ENCODE measurements at places on chromosomes 12 and 14.

- DNase-seq, result no peak
Measured at GRCh38 chr14:21018781-21019180, 6.1 kb downstream of the NDRG2 start.

- DNase-seq, result no peak
Measured at GRCh38 chr14:99736603-99737371, 52.7 kb downstream of the CYP46A1 start.

- DNase-seq, result no peak
Measured at GRCh38 chr12:109673379-109673778, 40.2 kb upstream of the FAM222A start.

GRCh38 chr12:128978067-128978466 lies 124.8 kb downstream of the GLT1D1 start:
- DNase-seq, result no peak

GRCh38 chr12:50927356-50927755 lies 25.0 kb upstream of the HIGD1C start:
- DNase-seq, result no peak

- no peak for DNase-seq
Measured at GRCh38 chr14:55780156-55780946, 200.3 kb downstream of the KTN1 start.

GRCh38 chr14:79279645-79280597 lies 931.4 kb downstream of the DIO2 start:
- no peak for DNase-seq

- no peak for DNase-seq
Measured at GRCh38 chr14:28142400-28143015, 624.1 kb upstream of the FOXG1 start.

- DNase-seq, result no peak
Measured at GRCh38 chr14:21001218-21001617, 2.1 kb downstream of the SLC39A2 start.

DNA sequence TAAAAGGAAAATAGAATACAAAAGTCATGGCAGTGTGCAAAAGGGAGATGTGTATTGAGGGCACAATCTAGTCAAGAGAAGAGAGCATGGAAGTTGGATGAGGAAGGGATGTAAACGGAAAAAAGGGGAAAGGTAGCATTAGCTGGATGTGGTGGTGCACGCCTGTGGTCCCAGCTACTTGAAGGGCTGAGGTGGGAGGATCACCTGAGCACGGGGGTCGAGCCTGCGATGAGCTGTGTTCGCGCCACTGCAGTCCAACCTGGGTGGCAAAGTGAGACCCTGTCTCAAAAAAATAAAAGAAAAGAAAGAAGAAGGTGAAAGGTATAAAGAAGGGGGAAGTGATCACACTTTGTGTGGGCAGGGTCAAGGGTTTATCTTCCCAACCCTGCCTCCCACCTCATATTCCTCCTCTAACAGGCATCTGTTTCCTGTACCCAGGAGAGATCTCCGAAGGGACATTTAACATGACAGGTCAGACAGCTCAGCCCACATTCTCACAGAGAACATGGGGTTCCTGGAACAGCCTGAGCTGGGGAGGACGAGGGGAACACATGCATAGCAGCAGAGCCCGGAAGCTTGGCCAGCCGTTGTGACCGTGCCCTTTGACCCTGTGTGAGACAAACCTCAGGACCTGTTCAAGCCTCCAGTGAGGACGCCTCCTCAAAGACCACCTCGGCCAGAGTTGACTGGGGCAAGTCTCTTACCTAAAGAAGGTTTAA lies 8.9 kb downstream of the RNASE11 start:
- DNase-seq, result no peak

GRCh38 chr14:91834571-91834970 lies 32.8 kb downstream of the TC2N start:
- no peak for DNase-seq

DNA sequence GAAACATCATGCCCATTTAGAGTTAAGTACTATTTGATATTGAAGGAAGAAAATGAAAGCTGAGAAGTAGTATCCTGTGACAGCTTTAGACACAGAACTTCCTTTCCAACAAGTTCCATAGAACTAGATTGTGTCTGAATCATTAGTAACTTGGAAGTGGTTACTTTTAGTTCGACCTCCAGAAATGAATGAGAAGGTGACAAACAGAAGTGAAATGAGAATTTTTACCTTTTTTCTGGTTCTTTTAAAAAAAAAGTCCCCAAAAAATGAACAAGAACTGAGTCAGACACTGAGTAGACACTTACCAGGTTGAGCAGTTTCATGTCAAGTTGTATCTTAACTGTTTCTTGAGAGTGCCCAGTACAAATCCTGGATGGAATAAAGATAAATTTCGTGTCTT lies 3.0 kb downstream of the ATP6V0A2 start:
- no peak for DNase-seq

- DNase-seq, result no peak
Measured at GRCh38 chr12:131607658-131608447, 103.0 kb upstream of the SFSWAP start.
